ENCODE measurements at places on chromosomes 4 and X.

DNA sequence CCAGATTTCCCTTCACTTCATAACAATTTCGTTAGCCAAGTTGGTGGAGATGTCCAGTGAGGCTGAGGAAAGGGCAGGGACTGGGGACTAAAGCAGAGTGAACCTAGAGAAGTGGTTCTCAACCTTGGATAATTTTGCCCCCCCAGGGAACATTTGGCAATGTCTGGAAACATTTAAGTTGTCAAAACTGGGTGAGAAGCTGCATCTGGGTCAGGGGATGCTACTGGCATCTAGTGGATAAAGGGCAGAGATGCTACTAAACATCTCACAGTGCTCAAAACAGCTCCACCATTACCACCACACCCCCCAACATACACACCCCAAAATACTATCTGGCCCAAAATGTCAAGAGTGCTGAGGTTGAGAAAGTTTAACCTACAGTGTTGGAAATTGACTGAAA lies 32.0 kb upstream of the FGF16 start:
- DNase-seq, result no peak

DNA sequence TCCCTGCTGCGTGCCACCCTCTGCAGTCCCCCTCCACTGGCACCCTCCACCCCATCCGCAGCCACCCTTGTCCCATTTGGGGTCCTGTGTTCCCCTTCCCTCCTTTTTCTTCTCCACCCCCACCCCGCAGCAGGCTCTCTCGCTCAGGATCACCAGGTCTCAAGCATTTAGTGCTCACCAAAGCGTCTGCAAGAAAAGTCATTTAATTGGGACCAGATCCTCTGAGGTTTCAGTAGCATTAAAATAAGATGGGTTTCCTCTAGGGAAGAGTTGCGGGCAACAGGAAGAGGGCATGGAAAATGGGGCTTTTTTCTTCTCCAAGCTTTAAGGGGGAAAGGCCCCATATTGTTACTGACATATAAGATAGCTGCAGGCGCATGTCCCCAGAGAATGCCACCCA lies 4.9 kb upstream of the HAUS7 start:
- DNase-seq, result no peak

- no peak for DNase-seq
Observed at GRCh38 chr4:32025851-32026459, 1305.8 kb downstream of the PCDH7 start.

DNA sequence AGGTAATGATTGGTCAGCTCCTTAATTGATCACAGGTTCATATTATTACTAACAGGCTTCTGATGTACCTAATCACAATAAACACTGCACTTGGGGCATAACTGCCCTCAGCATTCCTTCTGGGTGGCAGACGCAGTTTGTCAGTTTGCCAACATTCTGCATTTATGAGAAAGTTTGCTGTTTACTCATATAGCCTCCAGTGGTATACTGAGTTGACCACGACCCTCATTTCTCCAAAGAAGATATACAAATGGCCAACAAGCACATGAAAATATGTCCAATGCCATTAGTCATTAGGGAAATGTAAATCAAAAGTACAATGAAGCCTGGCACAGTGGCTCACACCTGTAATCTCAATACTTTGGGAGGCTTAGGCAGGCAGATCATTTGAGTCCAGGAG lies 26.3 kb downstream of the EFHC2 start:
- no peak for DNase-seq

GRCh38 chr4:158891256-158891655 lies 122.4 kb downstream of the FNIP2 start:
- DNase-seq, result no peak

- no peak for DNase-seq
Observed at GRCh38 chr4:123419885-123420755, 23.5 kb downstream of the SPRY1 start.

GRCh38 chr4:181690498-181690897 lies 552.7 kb upstream of the TENM3 start:
- DNase-seq, result no peak

GRCh38 chr4:183738081-183738673 lies 79.1 kb downstream of the TRAPPC11 start:
- no peak for DNase-seq

- no peak for DNase-seq
Observed at GRCh38 chr4:25843340-25844097, 19.3 kb downstream of the SEL1L3 start.

DNA sequence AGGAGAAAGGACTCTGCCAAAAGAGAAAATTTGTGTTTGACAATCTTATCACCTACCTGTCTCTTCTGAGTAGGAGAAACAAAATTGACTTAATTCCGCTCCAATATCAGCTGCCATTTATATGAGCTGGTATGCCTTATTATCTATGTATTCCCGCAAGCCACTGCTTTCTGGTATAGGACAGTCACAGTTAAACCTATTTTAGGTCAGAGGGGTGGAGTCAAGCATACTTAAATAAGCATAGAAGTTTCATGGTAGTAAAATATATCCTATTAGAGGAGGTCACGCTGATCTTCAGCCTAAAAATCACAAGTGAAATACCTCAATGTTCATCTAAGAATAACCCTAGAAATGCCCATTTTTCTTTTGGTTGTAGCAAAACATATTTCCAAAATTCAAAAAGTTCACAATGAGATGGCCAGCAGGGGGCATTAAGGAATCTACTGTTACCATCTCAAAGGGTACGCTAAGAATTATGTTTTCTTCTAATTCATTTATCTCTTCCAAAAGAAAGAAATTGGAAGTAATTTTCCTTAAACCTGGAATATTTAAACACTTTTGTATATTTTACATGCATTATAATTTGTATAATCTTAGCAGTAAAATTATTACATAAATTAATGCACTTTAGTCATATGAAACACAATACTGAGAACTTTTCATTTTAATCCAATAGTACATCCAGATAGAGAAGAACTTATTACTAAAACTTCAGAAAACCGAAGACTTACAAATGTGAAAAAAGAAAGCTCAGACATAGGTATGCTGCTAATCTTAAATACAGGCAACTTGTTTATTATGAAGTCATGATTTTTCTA lies 10.5 kb downstream of the PPAT start:
- no peak for DNase-seq

DNA sequence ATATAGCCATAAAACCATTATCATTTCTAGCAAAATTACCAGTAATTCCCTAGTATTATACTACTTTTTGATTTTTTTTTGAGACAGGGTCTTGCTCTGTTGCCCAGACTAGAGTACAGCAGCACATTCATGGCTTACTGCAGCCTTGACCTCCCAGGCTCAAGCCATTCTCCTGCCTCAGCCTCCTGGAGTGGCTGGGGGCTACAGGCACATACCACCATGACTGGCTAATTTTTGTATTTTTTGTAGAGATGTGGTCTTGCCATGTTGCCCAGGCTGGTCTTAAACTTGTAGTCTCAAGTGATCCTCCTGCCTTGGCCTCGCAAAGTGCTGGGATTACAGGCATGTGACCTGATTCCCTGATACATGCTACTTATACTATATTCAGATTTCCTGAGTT lies 13.7 kb downstream of the N4BP2 start:
- DNase-seq, result no peak

- no peak for DNase-seq
Observed at GRCh38 chr4:74262522-74262921, 45.7 kb upstream of the EPGN start.

DNA sequence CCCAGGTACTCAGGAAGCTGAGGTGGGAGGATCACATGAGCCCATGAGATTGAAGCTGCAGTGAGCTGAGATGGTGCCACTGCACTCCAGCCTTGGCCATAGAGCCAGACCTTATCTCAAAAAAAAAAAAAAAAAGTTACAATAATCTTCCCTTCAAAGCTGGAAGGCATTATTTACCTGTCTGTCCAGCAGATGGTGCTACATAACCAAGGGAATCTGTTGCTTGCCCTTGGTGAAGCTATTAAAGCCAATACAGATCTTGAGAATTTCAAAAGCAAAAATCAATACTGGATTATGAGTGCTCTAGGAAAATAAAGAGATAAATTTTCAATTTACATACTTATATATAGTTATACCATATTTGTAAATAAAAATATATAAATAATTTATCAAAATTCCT lies 25.9 kb downstream of the PKD2 start:
- DNase-seq, result no peak

GRCh38 chr4:169189372-169189771 lies 81.4 kb downstream of the SH3RF1 start:
- no peak for DNase-seq

DNA sequence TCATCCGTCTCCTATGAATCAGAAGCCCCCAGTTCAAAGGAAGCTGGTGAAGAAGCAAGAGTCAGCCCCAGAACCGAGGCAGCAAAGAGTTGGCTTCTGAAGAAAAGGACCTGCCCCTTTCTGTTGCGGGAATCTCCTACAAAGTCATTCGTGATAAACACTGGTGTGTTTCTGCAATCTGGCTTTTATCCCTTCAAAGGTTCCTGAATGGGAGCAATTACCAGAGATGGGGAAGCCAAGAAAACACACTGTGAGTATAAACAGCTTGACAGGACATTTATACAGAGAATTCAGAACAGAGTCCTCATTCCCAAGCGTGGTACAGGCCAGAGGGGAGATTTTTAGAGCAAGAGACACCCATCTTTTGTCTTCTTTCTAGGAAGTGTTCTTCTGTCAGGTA lies 226.8 kb upstream of the LNX1 start:
- DNase-seq, result no peak

DNA sequence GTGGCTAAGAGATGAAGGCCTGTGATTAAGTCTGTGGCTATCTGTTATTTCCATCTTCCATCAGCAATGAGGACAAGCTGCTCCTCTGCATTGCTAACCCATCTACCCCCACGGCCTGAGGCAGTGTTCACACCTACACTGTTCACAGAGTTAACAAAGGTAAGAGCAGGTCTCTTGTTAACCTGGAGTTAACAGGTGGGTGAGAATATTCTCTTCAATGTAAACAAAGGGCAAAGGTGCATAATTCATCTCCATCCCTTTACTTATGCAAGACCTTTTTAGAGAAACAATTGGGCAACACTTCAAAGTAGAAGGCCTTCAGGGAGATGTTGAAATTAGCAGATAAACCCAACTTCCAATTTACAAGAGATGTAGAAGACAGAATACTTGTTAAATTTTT lies 2.8 kb downstream of the SLC35A2 start:
- DNase-seq, result no peak

DNA sequence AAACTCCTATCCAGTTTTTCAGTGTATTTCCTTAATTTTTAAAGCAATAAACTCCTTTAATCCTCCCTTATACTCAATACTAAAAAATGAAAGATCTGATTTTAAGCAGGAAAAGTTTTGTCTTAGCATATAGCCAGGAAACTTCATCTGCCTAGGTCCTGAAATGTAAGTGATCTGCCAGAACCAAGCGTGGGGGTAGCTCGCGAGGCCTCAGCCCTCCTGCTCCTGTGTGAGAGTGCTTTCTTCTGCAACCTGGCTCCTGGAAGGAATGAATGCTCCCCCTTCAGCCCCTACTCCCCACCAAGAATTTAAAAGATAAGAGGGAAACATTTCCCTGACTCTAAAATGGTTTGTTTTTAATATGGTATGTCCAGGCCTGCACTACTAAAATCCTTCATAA lies 160.1 kb downstream of the CBR4 start:
- no peak for DNase-seq

DNA sequence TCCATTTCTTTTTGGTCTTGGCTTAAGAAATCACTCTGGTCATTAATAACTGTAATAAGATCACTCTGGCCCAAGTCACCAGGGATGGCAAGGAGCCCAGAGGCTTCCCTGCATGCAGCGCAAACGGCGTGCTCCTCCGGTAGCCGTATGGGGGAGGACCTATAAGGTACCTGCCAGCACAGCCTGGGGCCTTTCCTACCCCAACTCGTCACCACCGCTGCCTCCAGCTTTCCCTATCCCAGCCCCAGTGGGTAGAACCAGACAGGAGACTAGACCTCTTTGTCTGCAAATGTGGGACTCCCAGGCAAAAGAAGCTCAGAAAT lies 25.9 kb downstream of the HAND2 start:
- no peak for DNase-seq

DNA sequence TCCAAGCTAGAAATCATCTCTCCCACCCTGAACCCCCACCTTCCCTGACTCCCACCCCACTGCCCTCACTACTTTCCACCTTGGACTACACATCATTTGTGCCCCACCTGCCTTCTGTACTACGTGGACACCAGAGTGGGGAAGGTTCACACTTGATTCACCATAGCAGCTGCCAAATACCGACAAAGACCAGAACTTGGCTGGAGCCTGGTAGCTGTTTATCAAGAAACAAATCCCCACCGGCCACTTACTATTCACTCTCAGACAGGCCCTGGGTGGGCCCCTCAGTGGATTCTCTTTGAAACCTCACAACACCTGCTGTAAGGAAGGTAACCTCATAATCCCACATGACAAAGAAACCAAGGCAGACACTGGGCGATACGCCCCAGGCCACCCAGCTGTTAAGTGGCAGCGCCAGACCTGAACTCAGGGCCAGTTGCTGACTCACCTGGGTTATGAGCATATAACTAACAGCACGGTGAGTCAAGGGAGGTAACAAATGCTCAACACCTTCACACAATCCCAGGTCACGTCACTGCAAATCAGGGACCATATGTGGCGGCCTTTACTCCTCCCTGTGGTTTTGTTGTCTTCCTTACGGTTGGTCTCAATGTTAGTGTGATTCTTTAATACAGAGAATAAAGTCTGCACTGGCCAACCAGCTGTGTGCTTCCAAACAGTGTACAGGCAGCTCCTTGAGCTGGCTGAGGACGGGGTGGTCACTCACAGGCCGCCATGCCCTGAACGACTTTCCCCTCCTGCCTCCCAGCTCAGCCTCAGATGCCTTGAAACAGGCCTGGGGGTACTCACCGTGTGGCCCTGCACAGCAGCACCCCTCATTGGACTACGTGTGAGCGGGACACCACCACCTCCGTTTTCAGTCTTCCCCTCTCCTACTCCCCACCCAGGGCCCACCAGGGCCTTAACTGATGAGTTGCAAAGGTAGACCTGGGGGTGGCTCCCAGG lies 7.5 kb downstream of the WDR1 start:
- no peak for DNase-seq

DNA sequence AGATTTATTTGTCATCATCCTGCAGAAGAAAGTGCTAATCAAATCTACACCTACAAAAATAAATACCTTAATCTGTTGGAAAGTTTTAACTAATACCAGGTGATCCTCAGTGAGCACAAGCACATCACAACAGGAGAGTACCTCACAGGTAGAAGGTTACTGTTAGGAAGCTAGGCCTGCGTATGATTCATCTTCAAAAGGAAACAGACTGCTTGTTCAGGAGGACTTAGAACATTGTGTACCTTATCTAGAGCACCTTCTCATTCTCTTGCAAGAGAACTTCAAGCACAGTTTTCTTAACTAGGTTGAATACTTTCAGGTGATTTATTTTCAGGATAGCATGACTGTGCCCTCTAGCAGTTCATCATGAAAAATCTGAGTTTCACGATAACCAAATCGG lies 54.2 kb downstream of the MND1 start:
- DNase-seq, result no peak

DNA sequence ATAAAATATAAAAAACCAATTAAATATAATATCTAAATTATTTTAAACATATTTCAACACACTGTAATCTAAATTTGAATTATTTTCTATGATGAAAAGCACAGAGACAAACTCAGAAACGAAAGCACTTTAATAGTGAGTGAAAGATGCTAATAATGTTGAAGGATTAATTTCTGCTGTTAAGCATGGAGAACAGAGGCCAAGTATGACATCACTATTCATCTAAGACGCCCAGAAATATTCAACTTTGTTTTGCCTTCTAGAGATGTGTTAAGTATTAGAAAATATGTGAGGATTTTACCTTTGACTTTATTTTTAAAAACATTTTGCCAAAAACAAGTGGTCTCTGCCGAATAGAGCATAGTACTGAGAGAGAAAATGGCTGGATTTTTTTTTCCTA lies 19.3 kb downstream of the ARHGEF6 start:
- DNase-seq, result no peak

- DNase-seq, result no peak
Observed at GRCh38 chr4:60134099-60134498, 1066.0 kb upstream of the ADGRL3 start.

GRCh38 chrX:134933911-134934310 lies 56.9 kb upstream of the SMIM10 start:
- no peak for DNase-seq

Data from GM04503 (cell line).